ENCODE measurements at places on chromosomes 12 and 14.

DNA sequence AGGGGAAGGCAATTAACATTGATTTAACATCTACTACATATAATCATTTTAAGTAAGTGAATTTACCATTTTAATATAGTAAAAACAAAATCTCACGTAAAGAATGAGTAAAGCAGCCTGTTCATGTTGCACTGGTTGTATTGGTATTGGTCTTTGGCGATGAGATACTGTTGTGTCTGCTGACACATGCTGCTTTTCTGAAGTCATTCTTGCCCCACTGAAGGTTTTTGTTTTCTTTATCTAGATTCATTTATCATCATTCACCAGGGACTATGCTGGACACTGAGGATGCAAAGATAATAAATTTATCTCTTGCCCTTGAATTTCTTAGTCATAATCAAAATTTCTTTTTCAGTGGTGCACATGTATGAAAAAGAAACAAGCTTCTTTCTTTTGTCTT, 246.2 kb upstream of the NPAS3 start:
- no peak for DNase-seq

DNA sequence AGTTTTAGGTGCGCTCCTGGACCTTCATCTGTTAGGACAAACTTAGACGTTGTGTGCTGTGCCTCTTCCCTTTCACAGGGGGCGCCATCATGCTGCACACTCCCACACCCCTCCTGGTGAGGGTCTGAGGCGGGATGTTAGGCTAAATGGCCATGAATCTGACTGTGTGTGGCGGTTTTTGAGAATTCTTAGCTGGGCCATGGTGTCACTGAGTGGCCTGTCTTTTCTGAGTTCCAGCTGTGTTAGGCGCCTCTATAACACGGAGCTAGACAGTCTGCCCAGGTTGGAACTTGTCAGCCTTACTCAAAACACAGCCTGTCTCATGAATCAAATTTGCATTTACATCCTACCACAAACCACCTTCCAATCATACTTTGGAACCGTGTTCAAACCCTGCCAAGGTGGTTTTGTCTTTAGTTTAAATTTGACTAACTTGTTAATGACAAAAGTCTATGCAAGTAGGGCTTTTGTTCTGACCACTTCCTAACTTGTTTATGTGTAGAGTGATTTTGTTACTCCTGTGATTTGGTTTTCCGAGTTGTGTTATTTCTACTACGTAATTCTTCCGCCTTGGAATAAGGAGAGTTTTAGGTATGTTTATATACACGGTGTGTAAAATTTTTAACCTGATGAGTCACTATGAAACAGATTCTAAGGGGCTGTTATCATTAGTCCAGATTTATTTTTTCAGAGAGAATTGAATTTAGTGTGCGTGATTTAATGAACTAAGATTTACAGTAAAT, 19.6 kb downstream of the ACVR1B start:
- DNase-seq = no peak

GRCh38 chr12:24109381-24110039, 160.0 kb upstream of the SOX5 start:
- no peak for DNase-seq

- DNase-seq = no peak
These were observed 4.3 kb downstream of the NAP1L1 start for GRCh38 chr12:76080017-76080728.

DNA sequence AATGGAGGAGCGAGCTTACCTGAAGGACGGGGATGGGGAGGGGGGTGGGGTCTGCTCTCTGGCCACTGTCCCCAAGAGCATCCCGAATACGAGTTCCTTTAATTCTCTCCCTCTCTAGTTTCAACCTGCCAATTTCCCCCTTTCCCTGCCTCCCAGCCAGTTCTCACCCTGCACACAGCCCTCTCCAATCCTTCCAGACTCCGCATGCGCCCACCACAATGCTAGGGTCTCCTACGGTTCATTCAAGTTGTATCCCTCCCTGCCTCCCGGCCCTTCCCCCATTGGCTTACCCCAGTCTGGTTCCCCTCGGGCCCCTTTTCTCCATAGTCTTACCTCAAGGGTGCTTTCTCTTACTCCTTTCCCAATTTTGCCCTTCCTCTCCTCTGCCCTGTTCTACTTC, 708 bp upstream of the IGFBP6 start:
- DNase-seq = no peak

DNA sequence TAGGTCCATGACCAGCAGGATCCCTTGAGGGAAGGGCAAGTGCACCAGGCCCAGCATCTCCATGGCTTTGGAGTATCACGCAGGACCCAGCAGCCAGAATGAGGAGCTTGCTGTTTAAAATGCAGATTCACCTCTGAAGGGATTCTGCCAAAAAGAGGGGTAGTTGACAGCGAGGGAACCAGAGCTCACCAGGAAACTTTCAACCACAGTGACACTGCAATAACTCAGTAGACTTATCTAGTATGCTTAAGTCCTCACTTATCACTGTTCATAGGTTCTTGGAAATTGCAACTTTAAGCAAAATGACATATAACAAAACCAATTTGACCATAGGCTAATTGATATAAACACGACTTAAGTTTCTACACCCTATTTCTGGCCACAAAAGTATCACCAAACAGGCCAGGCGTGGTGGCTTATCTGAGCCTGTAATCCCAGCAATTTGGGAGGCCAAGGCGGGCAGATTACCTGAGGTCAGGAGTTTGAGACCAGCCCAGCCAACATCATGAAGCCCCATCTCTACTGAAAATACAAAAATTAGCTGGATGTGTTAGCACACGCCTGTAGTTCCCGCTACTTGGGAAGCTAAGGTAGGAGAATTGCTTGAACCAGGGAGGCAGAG, 21.4 kb upstream of the CKAP4 start:
- DNase-seq = no peak

DNA sequence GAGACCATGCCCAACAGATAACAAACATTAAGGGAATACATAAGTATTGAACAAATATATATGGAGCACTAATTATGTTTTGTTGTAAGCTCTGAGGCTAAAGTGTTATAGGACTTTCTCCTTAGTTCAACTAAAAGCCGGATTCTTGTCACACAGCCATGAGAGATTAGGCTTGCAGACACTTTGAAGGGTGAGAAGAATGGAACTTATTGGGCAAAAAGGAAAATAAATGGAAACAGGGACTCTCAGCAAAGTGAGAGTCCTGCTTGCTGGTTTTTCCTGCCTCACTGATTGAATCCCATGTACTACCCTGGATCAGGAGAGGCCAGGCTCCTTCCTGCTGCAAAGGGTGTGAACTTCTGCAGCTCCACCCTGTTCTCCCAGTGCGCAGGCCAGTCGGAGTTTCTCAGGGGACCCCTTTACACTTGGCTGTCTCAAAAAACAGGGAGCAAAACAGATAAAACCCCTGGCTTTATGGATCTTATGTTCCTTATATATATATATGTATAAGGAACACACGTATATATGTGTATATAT, 77.1 kb upstream of the FUT8 start:
- no peak for DNase-seq

GRCh38 chr12:109461846-109462756, 15.0 kb downstream of the KCTD10 start:
- DNase-seq = no peak

GRCh38 chr14:28308734-28309133, 457.9 kb upstream of the FOXG1 start:
- no peak for DNase-seq

GRCh38 chr12:26473291-26473690, 277.9 kb downstream of the SSPN start:
- DNase-seq = no peak

- DNase-seq = no peak
These were observed 46.3 kb downstream of the NTF3 start for GRCh38 chr12:5478081-5478706.

GRCh38 chr12:68067762-68068376, 78.6 kb downstream of the IFNG-AS1 start:
- no peak for DNase-seq

DNA sequence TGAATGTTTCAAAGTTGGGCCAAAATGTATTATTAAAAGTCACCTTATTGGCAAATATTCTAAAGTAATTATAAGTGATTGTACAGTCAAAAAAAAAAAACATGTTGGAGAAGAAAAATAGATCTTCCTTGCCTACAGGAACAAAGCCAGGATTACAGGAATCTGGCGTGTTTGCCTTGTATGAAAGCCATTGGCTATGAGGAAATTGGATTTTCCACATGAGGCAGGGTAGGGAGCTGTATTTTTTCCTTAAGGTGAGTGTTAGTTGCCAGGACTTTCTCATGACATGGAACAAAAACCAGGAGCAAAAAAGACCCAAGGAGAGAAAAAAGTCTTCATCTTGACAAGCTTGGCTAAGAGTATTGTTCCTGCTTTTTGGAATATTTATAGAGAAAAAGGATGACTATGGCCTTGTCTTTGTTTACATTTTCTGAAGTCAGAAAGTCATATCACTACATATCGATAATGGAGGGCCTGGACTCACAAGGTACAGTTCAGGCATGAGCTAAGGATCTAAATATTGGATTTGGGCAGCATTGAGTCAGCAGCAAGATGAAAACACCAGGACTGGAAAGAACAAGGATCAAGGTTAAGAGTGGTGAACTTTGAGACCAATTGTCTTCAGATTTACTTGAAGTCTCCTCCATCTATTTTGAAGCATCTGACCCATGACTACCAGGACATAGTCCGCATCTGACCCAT, 68.4 kb upstream of the FLRT2 start:
- DNase-seq = no peak

DNA sequence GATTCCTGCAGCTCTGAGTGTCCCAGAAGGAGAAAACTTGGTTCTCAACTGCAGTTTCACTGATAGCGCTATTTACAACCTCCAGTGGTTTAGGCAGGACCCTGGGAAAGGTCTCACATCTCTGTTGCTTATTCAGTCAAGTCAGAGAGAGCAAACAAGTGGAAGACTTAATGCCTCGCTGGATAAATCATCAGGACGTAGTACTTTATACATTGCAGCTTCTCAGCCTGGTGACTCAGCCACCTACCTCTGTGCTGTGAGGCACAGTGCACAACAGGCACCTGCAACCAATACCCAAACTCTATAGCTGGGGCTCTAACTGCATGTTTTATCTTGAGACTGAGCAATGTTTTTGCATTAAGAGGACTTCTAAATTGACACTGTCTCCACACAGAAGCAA, 379.2 kb upstream of the OR4E1 start:
- no peak for DNase-seq

DNA sequence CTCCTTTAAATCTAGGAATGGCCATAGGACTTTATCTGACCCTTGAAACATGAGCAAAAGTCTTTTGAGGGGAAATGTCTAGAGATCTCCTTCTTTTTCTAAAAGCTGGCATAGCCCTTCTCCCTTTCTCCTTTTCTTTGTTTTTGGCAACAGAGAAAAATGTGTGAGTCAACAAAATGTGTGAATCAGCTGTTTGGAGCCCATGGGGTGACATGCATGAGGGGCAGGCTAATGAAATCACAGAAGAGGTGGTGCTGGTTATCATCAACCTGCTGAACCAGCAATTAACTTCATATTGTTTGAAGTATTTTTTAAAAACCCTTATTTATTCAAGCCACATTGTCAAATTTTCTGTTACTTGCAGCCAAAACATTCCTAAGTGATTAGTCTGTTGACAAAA, 132.3 kb downstream of the CCDC59 start:
- DNase-seq = no peak

DNA sequence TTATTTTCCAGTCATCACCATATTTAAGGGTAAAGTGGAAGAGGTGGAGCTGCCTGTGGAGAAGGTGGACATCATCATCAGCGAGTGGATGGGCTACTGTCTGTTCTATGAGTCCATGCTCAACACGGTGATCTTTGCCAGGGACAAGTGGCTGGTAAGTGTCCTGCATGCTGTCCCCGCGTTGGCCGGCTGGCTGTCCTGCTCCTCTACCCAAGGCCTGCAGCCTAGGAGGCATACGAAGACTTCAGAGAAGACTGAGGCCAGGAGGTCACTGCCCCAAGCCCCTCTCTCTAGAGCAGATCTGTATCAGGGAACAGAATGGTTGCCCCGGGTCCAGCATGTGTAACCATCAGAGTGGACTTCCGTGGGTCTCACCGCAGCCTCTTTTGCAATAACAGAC, 77.7 kb downstream of the PRMT8 start:
- DNase-seq = no peak

GRCh38 chr12:116358893-116359761, 81.6 kb upstream of the MED13L start:
- peak; percentile 13 for DNase-seq

- DNase-seq = no peak
These were observed 4.4 kb downstream of the TXNRD1 start for GRCh38 chr12:104219908-104220404.

GRCh38 chr14:75323571-75323970, 44.9 kb downstream of the FOS start:
- DNase-seq = no peak
